Prostate gland (tissue), 2 donors: ENCODE measurements at places on chromosomes 1 and 21. TPM values are rescaled to one million over a fixed set of nuclear protein-coding genes. Genes with fewer than 3 reads are reported as not detected.
A peak's percentile ranks its signal among the peaks of the same experiment; 100 is the strongest.

The NPHS2 gene
- not detected for total RNA-seq

The LIN28A gene
- not detected for total RNA-seq

The CHODL gene
- total RNA-seq, result 103 TPM

The TMEM269 gene
- 0.14 TPM for total RNA-seq

The TSPEAR gene
- total RNA-seq, result not detected

The LCE1B gene
- 0.51 TPM for total RNA-seq

The BATF3 gene
- not detected for total RNA-seq

The CYP4Z1 gene
- 2.0 TPM for total RNA-seq

The AURKAIP1 gene
- total RNA-seq, result 161 TPM

The ARTN gene
- 4.1 TPM for total RNA-seq

DNA sequence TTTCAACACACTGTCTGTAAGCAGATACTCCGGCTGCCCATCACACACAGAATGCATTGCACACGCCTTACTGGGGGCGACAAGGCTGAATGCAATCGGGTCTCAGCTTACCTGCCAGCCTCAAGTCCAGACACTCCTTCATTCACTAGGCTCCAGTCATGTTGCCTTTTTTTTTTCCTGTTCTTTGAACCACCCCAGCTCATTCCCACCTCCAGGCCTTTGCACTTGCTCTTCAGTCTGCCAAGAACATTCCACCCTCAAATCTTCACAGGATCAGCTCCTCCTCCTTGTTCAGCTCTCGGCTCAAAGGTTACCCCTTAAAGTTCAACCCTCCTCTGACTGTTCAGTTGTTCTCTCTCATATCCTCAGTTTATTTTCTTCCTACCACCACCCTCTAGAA is 181.9 kb upstream of the ESRRG start:
- no peaks in the 10 kb centered on the region for H3K36me3 ChIP-seq
- no peaks in the 10 kb centered on the region for H3K27me3 ChIP-seq
- H3K27ac ChIP-seq, result peak overlapping the region; percentile 71
- H3K4me3 ChIP-seq, result no peak overlapping the region

- no peak for DNase-seq
- H3K27ac ChIP-seq, result no peak overlapping the region
- H3K27me3 ChIP-seq, result peaks cover 12% of the 10 kb centered on the region
- H3K4me3 ChIP-seq, result no peak overlapping the region
These were observed 150.3 kb downstream of the ETS2 start for GRCh38 chr21:38956007-38956406.

DNA sequence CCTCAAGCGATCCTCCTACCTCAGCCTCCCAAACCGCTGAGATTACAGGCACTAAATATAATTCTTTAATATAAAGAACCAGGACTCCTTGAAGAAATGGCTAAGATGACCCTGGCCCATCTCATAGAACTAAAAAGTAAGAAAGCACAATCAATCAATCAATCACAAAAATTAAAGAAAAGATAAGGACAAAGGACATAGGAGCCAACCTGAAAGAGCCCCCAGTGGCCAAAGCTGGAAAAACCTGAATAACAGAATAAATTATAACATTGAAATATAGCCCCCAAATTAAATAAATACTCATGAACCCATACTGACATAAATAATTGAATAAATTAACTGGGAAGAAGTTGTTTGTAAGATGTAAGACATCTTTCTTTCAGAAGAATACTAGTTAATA is 8.9 kb downstream of the NUP210L start:
- DNase-seq, result no peak
- H3K4me3 ChIP-seq, result no peak overlapping the region
- H3K27me3 ChIP-seq, result no peaks in the 10 kb centered on the region
- H3K27ac ChIP-seq, result no peak overlapping the region
- no peaks in the 10 kb centered on the region for H3K4me1 ChIP-seq
- no peaks in the 10 kb centered on the region for H3K36me3 ChIP-seq

DNA sequence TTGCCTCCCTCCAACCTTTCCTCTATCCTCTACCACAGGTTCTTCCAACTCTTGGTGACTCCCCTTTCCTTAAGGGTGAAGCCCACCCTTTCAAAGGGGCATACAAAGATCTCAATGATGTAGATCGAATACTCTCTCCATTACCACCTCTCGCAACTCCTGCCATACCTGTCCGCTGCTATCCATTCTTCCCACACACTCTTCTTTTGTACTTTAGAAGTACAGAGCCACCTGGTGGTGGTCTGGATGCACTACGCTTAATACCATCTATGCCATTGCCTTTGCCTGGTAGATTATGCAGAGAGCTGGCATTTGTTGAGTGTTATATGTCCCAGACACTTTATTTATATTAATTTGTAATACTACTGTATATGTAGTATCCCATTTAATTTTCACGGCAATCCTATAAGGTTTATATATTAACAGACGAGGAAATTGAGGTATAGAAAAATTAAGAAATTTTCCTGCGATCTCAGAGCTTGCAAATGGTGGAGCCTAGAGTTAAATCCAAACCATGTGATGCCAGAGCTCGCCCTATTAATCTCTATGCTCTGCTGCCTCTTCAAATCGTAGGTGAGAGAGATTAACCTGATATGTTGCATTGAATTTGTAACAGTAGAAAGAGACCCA is 22.9 kb downstream of the TSHB start:
- H3K4me3 ChIP-seq, result no peak overlapping the region
- H3K27me3 ChIP-seq, result no peaks in the 10 kb centered on the region
- H3K36me3 ChIP-seq, result no peaks in the 10 kb centered on the region
- H3K4me1 ChIP-seq, result no peaks in the 10 kb centered on the region

DNA sequence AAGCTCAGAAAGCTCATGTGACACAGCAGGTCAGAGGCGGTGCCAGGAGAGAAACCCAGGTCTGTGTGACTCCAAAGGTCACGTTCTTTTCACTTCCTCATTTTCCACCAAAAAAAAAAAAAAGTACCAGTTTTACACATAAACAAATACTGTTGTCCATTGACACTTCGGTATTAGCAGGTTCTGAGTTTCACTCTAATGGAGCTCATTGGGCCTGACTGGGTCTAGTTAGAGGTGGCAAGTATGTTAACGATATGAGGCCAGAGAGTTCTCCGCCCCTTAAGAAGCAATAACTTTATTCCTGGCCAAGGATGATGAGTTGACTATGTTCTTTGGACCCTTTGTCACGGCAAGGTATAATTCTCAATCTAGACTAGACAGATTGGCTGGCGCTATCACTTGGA is 30.0 kb upstream of the SDE2 start:
- H3K27ac ChIP-seq, result no peak overlapping the region
- H3K27me3 ChIP-seq, result no peaks in the 10 kb centered on the region
- DNase-seq, result no peak
- no peak overlapping the region for H3K4me3 ChIP-seq
- no peaks in the 10 kb centered on the region for H3K36me3 ChIP-seq

GRCh38 chr1:46496505-46496904 is 6.9 kb downstream of the DMBX1 start:
- H3K4me1 ChIP-seq, result no peaks in the 10 kb centered on the region
- no peak for DNase-seq
- H3K4me3 ChIP-seq, result no peak overlapping the region
- no peak overlapping the region for H3K27ac ChIP-seq

- H3K27ac ChIP-seq, result no peak overlapping the region
- H3K4me1 ChIP-seq, result no peaks in the 10 kb centered on the region
- H3K27me3 ChIP-seq, result no peaks in the 10 kb centered on the region
- H3K4me3 ChIP-seq, result no peak overlapping the region
These were observed 175.7 kb downstream of the HHIPL2 start for GRCh38 chr1:222372221-222372620.

DNA sequence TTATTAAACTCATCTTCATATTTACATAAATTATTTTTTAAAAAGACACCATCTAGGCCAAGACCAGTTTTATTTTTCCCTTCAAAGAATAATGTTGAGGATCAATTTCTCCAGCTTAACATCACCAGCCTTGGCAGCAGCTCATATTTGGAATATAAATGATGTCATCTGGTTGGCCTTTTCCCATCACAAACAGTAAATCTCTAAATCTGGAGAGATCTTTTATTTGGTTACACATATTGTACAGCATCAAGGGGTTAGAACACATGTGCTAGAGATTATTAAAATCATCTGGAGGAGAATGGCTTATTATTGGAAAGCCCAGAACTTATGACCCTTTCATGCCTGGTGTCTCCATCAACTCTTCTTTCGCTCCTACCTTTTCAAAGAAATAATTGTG is 508.8 kb downstream of the PLPP3 start:
- no peaks in the 10 kb centered on the region for H3K4me1 ChIP-seq
- no peaks in the 10 kb centered on the region for H3K36me3 ChIP-seq
- H3K27me3 ChIP-seq, result no peaks in the 10 kb centered on the region
- H3K27ac ChIP-seq, result no peak overlapping the region

- peaks cover 2% of the 10 kb centered on the region for H3K4me1 ChIP-seq
- no peak overlapping the region for H3K4me3 ChIP-seq
- no peak for DNase-seq
- H3K27me3 ChIP-seq, result no peaks in the 10 kb centered on the region
These were observed 221.3 kb downstream of the PBX1 start for GRCh38 chr1:164780111-164780812.

DNA sequence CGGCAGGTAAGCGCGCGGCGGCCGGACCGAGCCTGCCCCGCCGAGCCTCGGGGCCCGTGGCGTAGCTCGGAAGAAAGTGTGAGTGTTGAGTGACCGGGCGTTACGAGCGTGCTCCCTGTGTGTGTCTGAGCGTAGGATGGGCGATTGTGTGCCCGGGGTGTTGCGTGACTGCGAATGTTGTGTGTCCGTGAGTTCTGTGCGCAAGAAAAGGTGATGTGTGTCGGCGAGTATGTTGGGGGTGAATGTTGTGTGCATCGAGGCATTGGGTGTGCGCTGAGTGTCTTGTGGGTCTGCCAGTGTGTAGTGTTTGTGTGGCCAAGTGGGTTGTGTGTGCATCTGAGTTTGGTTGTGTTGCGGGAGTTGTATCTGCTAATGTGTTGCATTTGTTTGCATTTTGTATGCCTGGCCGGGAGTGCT is 398 bp downstream of the PTPRU start:
- peak overlapping the region; percentile 74 for H3K27ac ChIP-seq
- no peak for DNase-seq
- peak overlapping the region; percentile 65 for H3K4me3 ChIP-seq
- no peaks in the 10 kb centered on the region for H3K27me3 ChIP-seq
- H3K36me3 ChIP-seq, result no peaks in the 10 kb centered on the region

- H3K4me1 ChIP-seq, result no peaks in the 10 kb centered on the region
- H3K27ac ChIP-seq, result no peak overlapping the region
- no peaks in the 10 kb centered on the region for H3K27me3 ChIP-seq
- H3K36me3 ChIP-seq, result no peaks in the 10 kb centered on the region
- H3K4me3 ChIP-seq, result no peak overlapping the region
These were observed 18.1 kb downstream of the CFAP45 start for GRCh38 chr1:159881622-159882526.

DNA sequence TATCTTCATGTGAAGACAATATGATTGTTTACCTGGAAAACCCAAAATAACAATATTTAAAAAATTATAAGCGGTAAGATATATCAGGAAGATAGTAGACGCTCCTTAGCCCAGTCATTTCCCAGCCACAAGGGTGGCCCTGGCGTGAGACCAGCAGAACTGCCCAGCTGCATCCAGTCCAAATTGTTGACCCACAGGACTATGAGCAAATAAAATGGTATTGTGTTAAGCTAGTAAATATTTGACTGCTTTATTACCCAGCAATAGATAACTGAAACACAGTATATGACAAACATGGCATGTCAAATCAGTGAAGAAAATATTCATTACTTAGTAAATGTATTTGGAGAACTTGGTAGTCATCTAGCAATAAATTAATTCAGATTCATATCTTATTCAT is 294.3 kb upstream of the SPAG17 start:
- H3K4me3 ChIP-seq, result no peak overlapping the region
- no peaks in the 10 kb centered on the region for H3K4me1 ChIP-seq
- no peak overlapping the region for H3K27ac ChIP-seq

- no peaks in the 10 kb centered on the region for H3K36me3 ChIP-seq
- no peak for DNase-seq
- H3K27me3 ChIP-seq, result no peaks in the 10 kb centered on the region
- H3K27ac ChIP-seq, result peak overlapping the region; percentile 56
- H3K4me1 ChIP-seq, result no peaks in the 10 kb centered on the region
These were observed 17.8 kb downstream of the GNG12 start for GRCh38 chr1:67815303-67816094.

DNA sequence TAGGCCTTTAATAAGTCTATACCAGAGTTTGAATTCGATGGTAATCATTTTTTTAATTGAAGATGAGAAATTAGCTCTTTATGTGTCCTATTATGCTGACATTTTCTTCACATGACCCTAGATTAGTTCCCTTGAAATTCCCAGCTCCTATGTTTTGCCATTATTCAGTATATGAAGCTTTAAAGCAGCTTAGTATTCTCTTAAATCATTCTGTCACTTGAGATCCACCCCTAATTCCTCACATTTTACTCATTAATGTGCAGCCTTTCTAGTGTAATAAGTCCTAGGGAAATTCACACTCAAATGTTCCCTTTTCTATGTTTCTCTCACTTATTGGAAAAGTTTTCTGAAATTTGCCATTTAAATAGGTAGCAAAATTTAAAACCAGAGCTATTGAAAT is 704.5 kb upstream of the B3GALT2 start:
- no peaks in the 10 kb centered on the region for H3K36me3 ChIP-seq
- no peaks in the 10 kb centered on the region for H3K4me1 ChIP-seq
- DNase-seq, result no peak
- H3K4me3 ChIP-seq, result no peak overlapping the region

GRCh38 chr1:151147665-151148064 is 1.2 kb upstream of the SEMA6C start:
- H3K27ac ChIP-seq, result no peak overlapping the region
- H3K27me3 ChIP-seq, result no peaks in the 10 kb centered on the region
- no peak for DNase-seq
- no peaks in the 10 kb centered on the region for H3K36me3 ChIP-seq
- H3K4me3 ChIP-seq, result no peak overlapping the region

DNA sequence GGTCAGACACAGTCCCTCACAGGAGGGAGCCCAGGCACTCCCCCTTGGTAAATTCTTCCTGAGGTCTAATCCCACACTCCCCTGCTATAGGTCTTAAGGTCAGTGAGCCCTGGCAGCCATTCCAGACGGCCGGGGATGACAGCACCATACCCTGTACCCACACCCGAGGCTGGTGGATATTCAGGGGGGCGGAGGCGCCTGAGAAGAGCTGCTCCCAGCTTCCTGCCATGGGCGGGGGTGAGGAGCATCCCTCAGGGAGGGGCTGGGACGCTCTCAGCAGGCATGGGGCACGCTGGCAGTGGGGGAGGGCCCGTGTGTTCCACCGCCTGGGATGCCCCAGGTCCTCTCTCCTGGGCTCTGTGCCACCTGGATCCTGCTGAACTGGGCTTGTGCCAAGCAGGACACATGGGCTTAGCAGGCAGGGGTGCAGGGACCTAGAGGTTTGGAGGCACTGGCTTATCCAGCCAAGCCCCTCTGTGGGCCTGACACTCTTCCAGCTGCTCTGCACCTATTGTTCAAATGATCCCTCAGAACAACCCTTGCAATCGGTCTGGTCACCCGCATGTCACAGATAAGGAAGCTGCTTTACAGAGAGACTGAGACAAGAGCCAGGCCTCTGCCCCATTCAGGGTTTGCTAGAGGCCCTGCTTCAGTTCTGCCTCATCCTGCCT is 5.7 kb upstream of the ADGRB2 start:
- DNase-seq, result peak; percentile 65
- no peaks in the 10 kb centered on the region for H3K4me1 ChIP-seq
- H3K27ac ChIP-seq, result no peak overlapping the region
- H3K27me3 ChIP-seq, result peaks cover 6% of the 10 kb centered on the region
- no peaks in the 10 kb centered on the region for H3K36me3 ChIP-seq

- H3K4me1 ChIP-seq, result no peaks in the 10 kb centered on the region
- H3K4me3 ChIP-seq, result no peak overlapping the region
- no peaks in the 10 kb centered on the region for H3K27me3 ChIP-seq
- no peak overlapping the region for H3K27ac ChIP-seq
- no peak for DNase-seq
These were observed 47.9 kb downstream of the DDAH1 start for GRCh38 chr1:85417017-85417416.
